Activated CD4-positive, alpha-beta T cell treated with anti-CD3 and anti-CD28 coated beads for 4 hours (primary cell): ENCODE measurements at places on chromosomes 4 and X.

DNA sequence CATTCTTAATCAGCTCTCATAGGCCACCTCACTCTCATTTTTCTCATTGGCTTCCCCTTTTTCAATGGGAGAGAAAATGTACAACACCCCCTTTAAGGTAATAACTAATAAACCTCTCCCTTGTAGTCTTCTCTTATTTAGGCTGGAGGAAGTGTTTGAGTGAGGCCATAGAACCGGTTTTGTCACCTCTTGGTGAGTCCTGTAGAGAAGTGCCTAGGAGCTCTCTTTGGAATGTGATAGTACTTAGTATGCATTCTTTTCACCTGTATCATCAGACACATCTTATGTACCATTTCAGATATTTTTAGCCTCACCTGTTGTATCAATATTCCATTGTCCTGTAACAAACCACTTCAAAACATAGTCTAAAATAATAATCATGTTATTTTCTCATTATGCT is 3.5 kb upstream of the TAB3 start:
- DNase-seq = no peak

DNA sequence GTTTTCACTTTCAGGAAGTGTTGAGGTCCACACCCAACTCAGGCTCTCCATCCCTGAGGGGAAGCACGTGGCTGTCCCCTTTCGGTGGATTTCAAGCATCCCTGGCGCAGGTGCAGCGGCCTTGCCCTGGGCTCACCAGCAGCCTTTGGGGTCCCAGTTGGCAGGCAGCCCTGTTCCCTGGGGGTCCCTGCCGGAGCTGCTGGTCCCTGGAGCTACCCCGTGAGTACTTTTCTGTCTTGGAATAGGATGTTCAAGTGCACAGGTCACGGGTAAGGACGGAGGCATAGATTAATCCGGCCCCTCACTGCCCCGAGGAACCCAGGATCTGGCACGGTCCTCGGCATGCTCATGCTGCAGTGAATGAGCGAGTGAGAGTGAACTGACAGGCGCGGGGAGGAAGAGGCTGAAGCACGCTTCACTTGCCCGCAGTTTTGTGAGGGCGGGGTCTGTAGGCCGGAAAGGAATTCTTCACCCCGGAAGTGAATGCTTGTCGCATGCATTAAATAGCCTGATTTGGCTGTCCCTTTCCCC is 117.2 kb upstream of the FAT1 start:
- no peak for DNase-seq

DNA sequence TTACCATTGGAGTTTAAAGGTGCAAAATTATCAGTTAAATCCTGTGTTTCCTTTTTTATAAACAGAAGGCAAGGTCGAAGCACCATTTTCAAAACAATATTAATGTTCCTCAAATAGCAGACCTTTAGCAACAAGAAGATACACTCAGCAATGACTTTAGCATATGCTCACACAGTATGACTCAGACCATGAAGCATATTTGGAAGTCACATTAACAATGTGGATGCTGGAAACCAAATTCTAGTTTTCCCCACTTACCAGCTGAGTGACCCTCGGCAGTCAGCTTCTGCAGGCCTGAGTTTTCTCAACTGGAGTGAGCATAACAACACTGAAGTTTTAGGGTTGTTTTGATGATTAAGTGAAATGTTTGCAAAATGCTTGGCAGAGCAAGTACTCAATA is 130.5 kb downstream of the ANK2 start:
- DNase-seq = no peak

- DNase-seq = no peak
These were observed 64.3 kb downstream of the ZFYVE28 start for GRCh38 chr4:2354118-2354517.

GRCh38 chrX:143472347-143472938 is 44.8 kb downstream of the SPANXN3 start:
- DNase-seq = no peak

- no peak for DNase-seq
These were observed 37.1 kb upstream of the HERC6 start for GRCh38 chr4:88341227-88342192.
